ENCODE measurements at places on chromosomes 1 and 21.
A peak's percentile ranks its signal among the peaks of the same experiment; 100 is the strongest.

- no peak for DNase-seq
Observed at GRCh38 chr1:115181231-115181630, 91.9 kb upstream of the TSPAN2 start.

- no peak for DNase-seq
Observed at GRCh38 chr1:21752186-21752585, 30.8 kb downstream of the USP48 start.

DNA sequence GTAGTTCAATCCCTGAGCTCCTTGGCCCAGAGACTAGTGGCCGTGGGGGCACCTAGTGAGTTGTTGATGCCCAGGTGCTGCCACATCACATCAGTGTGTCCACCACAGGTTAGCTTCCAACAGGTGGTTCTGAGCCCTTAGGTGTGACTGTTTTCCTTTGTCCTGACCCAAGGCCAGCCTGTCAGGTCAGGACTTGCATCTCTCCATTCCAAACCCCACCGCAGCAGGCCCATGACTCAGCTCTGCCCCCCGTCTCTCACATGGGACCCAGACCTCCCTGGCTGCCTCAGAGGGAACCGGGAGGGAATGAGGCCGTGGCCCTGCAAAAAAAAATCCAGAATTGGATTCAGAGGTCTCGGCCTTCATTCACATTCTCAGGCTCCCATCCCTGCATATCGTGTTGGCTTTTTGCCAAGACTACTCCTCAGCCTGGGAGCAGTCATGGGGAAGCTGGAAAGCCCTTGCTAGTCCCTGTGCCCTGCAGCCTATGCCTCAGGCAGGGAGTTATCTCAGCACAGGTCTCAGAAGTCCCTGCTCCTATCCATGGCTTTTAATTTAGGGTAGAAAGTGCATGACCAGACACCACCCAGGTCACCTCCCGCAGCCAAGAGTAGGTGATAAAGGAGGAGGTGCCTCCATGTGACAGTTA lies 7.2 kb downstream of the INAVA start:
- no peak for DNase-seq

GRCh38 chr21:45404730-45405270 lies at the start of gene COL18A1:
COL18A1 (plus strand) TSS chr21:45405165; CDS start chr21:45405231, 66 bp downstream.
- peak; percentile 32 for DNase-seq

DNA sequence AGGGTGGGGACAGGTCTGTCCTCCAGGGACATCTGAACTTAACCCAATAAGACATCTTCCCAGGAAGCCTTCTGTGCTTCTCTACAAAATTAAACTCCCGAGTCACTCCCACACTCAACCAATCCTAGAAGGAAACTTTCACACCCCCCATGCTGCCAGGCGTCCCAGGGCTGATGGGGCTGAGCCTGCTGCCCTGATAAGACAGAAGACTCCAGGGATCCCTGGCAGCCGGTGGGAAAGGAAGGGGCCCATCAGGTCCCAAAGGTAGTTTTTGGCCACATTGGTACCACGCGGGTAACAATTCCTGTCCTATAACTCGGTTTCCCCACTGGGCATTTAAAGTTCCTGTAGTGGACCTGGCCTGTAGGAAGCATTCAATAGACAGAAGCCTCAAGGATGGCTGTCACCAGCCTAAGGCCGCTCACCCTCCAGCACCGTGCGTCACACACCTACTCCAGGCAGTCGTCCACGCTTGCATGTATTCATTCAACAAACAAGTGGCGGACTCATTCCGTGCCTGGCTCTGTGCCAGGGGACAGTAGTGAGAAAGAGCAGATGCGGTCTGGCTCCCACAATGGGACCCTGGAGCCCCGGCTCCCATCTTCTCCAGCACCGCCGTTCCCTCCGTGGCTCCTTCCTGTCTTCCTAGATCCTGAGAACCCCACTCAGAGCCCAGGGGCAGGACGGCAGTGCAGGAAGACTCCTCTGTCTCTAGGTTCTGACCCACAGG lies 465.2 kb downstream of the NPHP4 start:
- DNase-seq = no peak

DNA sequence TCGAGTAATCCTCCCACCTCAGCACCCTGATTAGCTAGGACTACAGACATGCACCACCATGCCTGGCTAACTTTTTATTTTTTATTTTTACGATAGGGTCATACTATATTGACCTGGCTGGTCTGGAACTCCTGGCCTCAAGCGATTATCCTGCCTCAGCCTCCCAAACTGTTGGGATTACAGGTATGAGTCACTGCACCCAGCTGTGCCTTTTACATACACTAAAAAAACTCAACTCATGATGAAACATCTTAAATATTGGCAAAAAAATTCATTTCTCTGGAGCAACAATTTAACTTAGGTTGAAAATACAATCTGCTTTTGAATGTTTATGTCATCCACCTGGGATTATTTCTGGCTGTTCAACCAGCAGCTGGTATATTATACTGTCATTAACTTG lies 598.3 kb upstream of the ZP4 start:
- no peak for DNase-seq

GRCh38 chr1:68204977-68205630 lies 27.2 kb downstream of the WLS start:
- no peak for DNase-seq

- DNase-seq = no peak
Observed at GRCh38 chr1:114082304-114082630, 71.4 kb downstream of the SYT6 start.

GRCh38 chr1:56867491-56867890 lies 12.9 kb downstream of the C8A start:
- DNase-seq = no peak

GRCh38 chr1:210777914-210778313 lies 356.0 kb downstream of the KCNH1 start:
- DNase-seq = no peak

DNA sequence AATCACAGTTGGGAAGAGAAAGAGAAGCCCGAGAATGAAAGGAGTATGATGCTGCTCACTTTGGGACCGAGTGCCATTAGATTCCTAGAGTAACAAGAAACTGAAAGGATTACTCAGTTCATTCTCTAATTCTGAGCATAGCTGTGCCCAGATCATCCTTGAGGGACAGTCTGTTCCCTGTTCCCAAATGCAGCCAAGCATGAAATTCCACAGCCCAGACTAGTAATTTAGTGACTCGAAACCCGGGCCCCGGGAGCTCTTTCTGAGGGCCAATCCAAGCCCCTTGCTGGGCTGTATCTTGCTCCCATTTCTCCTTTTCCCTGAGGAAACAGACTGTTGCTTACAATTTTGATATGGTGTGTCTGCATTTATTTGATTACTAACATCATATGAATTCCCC lies 30.0 kb upstream of the ETS2 start:
- DNase-seq = no peak

DNA sequence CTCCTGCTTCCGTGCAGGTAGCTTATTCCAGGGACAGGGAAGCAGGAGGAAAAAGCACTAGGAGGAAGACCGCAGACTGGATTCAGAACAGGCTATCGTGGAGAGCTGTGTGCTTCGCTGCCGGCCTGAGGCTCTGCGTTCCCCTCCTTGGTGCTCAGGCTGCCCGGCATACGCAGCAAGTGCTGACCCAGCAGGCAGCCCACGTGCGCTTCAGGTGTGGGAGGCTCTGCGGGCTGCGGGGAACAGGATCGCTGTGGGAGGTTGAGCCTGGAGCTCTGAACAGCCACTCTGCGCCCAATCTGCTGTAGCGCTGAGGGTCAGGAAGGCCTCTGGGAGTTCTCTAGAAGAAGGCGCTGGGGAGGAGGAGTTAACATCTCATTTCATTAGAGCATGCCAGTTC lies 27.9 kb downstream of the DOP1B start:
- no peak for DNase-seq

- no peak for DNase-seq
Observed at GRCh38 chr1:52534928-52535764, 17.7 kb downstream of the TUT4 start.

DNA sequence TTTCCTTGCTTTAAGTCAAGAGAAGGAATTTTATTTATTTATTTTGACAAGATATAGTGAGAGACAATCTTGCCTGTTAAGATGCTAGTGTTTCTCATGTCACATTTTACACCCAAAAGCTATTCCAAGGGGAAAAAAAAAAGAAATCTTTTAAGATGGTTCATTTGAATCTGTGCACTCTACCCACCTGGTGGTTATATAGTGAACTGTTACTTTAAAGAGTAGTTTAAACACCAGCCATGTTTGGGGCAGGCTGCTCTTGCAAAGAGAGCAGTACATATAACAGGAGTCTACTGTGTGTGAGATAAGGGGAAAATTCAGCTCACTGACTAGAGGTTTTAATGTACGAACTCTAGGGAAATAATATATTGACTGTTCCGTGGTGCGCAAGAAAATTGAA lies 3.3 kb upstream of the ELAVL4 start:
- no peak for DNase-seq

DNA sequence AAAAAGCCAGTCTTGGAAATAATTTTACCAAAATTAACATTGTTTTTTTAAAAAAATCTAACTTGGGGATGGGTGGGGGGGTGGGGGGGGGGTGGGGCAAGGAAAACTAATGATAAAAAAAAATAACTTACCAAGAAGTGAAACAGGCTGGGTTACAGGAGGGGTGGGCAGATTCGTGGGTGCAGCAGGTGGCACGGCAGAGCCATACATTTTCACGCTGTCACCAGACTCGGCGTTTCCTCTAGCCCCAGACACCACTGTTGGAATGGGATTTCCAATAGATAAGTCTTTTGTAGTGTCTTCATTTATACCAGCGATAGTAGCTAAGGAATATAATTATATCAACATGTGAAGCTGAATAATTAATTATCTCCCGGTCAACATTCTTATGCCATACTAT lies 25.4 kb downstream of the SOD1 start:
- no peak for DNase-seq

DNA sequence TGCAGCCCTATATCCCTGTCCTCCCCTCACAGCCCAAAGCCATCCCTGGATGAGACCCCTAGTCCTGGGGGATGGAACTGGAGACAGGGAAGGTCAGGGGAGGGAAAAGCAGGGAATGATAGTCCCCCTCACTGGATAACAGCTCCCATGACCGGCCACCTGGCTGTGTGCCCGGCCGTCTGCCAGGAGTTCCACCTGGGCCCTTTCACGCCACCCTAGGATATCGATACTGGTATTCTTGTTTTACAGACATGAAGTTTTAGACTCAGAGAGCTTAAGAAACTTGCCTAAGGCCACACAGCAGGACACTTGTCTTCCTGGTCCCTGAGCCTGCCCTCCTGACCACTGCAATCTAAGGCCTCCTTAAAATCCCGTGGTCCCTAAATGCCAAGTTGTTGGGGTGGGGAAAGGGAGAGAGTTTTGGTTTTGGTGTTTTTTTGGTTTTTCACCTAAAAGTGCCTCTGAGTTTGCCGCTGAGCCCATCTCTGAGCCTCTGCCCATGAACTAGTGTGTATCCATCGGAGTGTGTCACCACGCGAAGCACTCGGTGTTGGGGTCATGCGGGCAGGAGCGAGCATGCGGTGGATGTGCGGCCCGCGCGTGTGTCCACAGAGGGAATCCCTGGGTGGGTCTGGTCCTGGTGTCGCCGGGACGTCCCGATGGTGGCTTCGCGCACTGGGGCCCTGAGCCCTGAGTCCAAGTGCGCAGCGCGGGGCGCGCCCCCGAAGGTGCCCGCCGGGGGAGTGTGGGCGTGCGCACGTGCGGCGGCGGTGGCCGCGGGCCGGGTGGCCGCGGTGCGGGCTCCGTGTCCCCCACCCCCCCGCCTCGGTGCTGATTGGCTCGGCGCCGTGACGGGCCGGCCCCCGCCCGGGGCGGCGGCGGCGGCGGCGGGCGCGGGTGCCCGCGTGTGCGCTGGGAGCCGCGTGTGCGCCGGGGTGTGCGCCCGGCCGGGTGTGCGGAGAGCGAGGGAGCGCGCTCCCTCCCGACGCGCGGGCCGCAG lies at the start of gene EPHA8:
Gene EPHA8 (plus strand): TSS at position 906 of the 1,000 bp plus-strand sequence. CDS start 147 bp downstream, outside the sequence.
- DNase-seq = no peak

GRCh38 chr1:212684521-212685090 lies 15.0 kb downstream of the BATF3 start:
- DNase-seq = no peak

DNA sequence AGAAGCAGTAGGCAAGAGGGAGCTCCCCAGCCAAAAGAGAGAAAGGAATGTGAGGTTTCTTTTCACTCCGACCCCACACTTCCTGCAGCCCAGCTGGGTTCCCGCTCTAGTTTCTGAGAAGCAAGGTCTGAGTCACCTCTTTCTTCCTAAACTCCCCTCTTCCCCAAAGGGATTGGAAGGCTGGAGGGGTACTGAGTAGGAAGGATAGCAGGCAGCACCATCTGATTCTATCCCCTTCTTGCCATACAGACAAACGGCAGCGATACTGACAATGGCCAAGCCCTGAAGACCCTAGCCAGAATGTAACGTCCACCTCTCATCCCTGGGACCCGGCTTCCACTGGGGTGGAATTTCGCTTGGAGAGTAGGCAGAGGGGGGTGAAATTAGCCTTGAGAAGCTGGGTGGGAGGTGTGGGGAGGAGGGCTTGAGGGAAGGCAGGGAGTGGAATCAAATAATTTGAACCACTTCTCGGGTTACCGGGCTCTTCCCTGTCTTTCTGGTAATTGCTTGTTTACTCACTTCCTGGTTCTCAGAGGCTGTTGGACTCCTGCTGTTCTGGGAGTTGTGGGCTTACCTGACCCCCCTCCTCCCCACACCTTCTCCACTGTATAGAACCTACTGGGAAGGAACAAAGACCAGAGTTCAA lies 13.2 kb downstream of the IER5 start:
- no peak for DNase-seq

DNA sequence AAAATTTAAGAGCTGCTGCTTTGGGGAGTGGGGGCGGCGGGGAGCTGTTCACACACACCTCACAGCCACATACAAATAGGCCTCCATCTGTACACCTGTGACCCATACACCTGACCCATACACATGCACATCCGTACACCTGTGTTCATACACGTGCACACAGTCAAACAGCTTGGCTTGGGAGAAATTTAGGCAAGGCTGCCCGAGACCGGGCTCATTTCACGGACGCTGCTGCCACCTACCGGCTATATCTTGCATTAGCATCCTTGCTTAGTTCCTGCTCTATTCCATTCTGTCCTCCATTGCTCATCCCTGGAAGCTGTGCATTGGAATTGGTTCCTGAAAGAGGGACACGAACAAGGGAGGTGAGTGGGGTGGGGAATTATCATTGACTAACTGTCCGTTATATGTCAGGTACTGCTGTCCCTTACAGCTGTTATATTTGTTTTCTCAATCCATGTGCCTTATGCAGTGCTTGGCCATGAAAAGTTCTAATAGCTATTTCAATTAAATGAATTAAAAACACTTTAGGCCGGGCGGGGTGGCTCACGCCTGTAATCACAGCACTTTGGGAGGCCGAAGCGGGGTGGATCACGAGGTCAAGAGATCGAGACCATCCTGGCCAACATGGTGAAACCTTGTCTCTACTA lies 37.1 kb upstream of the EPB41 start:
- peak; percentile 70 for DNase-seq

- DNase-seq = peak; percentile 41
Observed at GRCh38 chr1:9233241-9233941, 1.2 kb upstream of the H6PD start.

- no peak for DNase-seq
Observed at GRCh38 chr1:59150577-59151386, 146.1 kb upstream of the FGGY start.

Data from CD4-positive, alpha-beta T cell (primary cell).